ENCODE measurements at places on chromosomes 7 and 10. TPM values are rescaled to one million over a fixed set of nuclear protein-coding genes. Genes with fewer than 3 reads are reported as not detected.

AZGP1 gene
- total RNA-seq = 0.62 TPM

CPA2 gene
- total RNA-seq = 0.17 TPM

HOXA2 gene
- 1.7 TPM for total RNA-seq

HMX2 gene
- total RNA-seq = 0.07 TPM

FEZF1 gene
- not detected for total RNA-seq

NODAL gene
- total RNA-seq = not detected

OR2A7 gene
- total RNA-seq = 0.07 TPM

CALML5 gene
- total RNA-seq = not detected

EBLN1 gene
- total RNA-seq = 0.17 TPM

CYCS gene
- total RNA-seq = 111 TPM

NPVF gene
- total RNA-seq = not detected

CTTNBP2 gene
- total RNA-seq = 0.59 TPM

CCL26 gene
- 33.9 TPM for total RNA-seq

MAP3K8 gene
- total RNA-seq = 3.3 TPM

GALNT11 gene
- total RNA-seq = 26.1 TPM

CRYGN gene
- total RNA-seq = not detected

CAMK2B gene
- total RNA-seq = 0.49 TPM

UCN3 gene
- total RNA-seq = not detected

YKT6 gene
- 106 TPM for total RNA-seq

COL1A2 gene
- 961 TPM for total RNA-seq

PLXNA4 gene
- total RNA-seq = 6.2 TPM

SPDYE16 gene
- 0.22 TPM for total RNA-seq

CLCN1 gene
- total RNA-seq = not detected

DNAJC1 gene
- 26.5 TPM for total RNA-seq

MMS19 gene
- 68.0 TPM for total RNA-seq

HYAL4 gene
- not detected for total RNA-seq

ZNF32 gene
- 34.2 TPM for total RNA-seq

KRIT1 gene
- 33.2 TPM for total RNA-seq

RTKN2 gene
- 7.9 TPM for total RNA-seq

FAM25G gene
- not detected for total RNA-seq

AFAP1L2 gene
- total RNA-seq = 1.7 TPM

RADIL gene
- total RNA-seq = not detected

TEX36 gene
- total RNA-seq = 0.10 TPM

TMEM176A gene
- 0.34 TPM for total RNA-seq

ACADSB gene
- 2.3 TPM for total RNA-seq

HIF1AN gene
- total RNA-seq = 5.4 TPM

ASCC1 gene
- total RNA-seq = 32.7 TPM

NYAP1 gene
- not detected for total RNA-seq

FKBP9 gene
- total RNA-seq = 170 TPM

CFAP69 gene
- 1.6 TPM for total RNA-seq

MAGI2 gene
- total RNA-seq = 1.2 TPM

SYNPO2L gene
- not detected for total RNA-seq

C10orf95 gene
- total RNA-seq = not detected

EMX2 gene
- not detected for total RNA-seq

SEC31B gene
- total RNA-seq = 0.34 TPM

OLAH gene
- total RNA-seq = not detected

MKI67 gene
- 85.4 TPM for total RNA-seq

DNAJC30 gene
- 1.1 TPM for total RNA-seq

CRHR2 gene
- total RNA-seq = not detected

SDK1 gene
- total RNA-seq = 0.27 TPM
